ENCODE measurements at places on chromosomes 6 and 20.

- DNase-seq, result no peak
Observed at GRCh38 chr6:22519237-22519636, 50.1 kb upstream of the HDGFL1 start.

DNA sequence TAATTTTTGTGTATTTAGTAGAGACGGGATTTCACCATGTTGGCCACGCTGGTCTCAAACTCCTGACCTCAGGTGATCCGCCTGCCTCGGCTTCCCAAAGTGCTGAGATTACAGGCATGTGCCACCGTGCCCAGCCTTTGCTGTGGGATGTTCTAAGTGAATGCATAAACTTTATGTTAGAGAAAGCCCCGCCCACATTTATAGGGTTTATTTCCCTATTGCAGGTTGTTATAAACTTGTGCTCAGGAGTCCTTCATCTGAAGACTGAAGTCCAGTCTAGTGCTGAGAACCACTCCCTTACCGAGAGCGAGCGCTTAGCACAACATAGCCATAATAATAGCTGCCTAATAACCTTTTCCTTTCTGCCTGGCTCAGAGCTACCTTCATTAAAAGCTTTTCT, 75.4 kb upstream of the ZNF217 start:
- no peak for DNase-seq

- DNase-seq, result no peak
Observed at GRCh38 chr6:162750776-162751175, 23.0 kb downstream of the PACRG start.

DNA sequence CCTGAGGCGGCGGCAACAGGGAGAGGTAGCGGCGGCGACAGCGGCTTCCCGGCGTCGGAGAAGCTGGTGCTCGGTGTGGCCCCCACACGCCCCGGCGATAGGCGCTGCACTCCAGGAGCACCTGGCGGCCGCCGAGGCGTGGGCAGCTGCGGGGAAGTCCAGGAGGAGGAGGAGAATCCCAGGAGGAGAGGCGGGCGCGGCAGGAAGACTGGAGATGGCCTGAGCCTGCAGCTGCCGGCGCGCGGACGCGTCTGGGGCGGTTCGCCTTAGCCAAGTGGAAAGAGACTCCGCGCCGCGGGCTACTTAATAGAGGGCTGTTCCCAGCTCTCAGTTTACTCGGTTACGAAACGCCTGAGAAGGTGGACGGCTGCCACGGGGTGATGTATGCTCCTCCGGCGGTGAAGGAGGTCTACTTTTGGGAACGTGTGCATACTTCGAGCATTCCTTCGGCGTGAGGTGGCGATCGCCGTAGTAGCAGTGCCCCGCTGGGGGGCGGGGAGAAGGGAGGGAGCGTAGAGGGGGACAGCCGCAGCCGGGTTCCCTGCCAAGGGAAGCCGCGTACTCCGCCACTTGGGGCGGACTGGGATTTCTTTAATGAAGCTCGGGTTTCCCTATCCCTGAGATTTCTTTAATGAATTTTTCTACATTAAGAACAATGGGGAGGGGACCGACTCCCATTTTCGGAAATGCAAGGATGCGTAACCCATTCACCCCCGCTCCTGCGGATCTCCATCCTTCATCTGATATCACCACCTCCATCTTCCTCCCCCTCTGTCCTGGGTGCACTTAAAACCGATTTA, at the start of gene COL12A1:
TSS of gene COL12A1 (minus strand) at position 278 of the 800 bp plus-strand sequence. CDS start 3,261 bp downstream, outside the sequence.
- DNase-seq, result peak; percentile 98

GRCh38 chr20:1185790-1186334, 1.1 kb upstream of the TMEM74B start:
- peak; percentile 31 for DNase-seq

Data from femur (tissue), 1 donor.